ENCODE measurements at places on chromosomes 1 and 21. TPM values are rescaled to one million over a fixed set of nuclear protein-coding genes. Genes with fewer than 3 reads are reported as not detected.

RIMKLA gene
- total RNA-seq: 0.09 TPM

GRCh38 chr21:37207441-37208009 is 59.6 kb downstream of the VPS26C start:
- peak; percentile 31 for DNase-seq

- DNase-seq: no peak
Measured at GRCh38 chr1:9824702-9825089, 931 bp upstream of the CLSTN1 start.

DNA sequence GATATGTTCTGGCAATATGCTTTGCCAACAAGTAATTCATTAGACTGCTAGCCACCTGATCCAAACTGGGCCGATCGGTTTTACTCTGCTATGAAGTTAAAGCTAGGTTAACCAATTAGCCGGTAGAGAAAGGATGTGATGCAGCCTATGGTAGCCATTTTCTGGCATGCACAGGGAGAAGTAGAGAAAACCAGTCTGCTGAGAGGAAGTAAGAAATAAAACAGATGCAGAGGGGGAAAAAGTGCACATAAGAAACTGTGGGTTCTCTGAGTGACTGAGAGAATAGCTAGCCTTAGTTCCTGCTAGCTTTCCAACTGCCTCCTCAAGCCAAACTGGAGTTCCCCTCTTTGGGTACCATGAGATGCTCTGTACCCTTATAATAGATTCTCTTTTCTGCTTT is 52.8 kb downstream of the ARID4B start:
- no peak for DNase-seq

DNA sequence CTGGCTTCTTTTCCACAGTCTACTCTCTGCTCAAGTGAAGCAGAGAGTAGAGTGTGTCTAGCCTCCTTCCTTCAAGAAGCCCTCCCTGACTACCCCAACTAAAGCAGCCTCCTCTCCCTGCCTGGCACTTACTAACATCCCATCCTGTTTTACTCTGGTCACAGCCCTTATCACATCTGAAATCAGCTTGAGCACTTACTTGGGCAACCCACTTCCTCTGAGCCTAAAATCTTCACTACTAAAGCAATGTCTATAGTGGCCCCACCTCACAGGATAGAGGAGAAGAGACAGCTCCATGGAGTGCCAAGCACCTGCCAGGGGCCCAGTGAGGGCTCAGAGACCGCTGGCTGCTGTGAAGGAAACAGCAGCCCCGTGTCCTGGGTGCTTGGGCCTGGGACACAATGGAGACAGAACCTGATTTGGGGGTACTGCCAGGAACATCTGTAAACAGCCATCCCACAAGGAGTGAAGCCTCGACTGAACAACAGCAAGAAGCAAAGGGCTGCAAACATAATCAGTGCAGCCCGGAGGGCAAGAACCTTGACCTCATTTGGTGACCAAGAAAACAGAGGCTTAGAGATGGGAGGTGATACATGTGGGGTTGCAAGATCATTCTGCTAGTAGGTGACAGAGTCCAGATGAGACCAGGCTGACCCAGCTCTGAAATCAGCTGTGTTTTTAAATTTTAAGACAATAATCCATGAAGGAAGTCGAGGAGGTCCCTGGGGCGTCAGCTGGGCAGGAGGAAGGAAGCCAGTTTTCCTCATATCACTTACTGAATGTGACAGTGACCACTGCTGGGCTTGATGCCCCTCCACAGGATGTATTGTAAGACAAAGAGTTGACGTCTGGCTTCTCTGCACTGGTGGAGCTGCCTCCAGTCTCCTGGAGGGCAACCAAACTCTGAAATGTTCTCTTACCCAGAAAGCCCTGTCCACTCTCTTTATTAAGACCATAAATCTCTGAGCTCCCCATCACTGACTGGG is 710.6 kb downstream of the MATN1 start:
- DNase-seq: no peak
